ENCODE measurements at places on chromosomes 1 and 21. TPM values are rescaled to one million over a fixed set of nuclear protein-coding genes. Genes with fewer than 3 reads are reported as not detected.

Gene CDK18
- total RNA-seq: 5.9 TPM

GRCh38 chr1:169892176-169892926 is 1.3 kb downstream of the SCYL3 start:
- DNase-seq: no peak

Gene RAP1GAP
- 0.46 TPM for total RNA-seq

Gene GPR37L1
- total RNA-seq: not detected

Gene SH2D2A
- total RNA-seq: 186 TPM

GRCh38 chr1:231856894-231857293 is 230.3 kb downstream of the DISC1 start:
- no peak for DNase-seq

DNA sequence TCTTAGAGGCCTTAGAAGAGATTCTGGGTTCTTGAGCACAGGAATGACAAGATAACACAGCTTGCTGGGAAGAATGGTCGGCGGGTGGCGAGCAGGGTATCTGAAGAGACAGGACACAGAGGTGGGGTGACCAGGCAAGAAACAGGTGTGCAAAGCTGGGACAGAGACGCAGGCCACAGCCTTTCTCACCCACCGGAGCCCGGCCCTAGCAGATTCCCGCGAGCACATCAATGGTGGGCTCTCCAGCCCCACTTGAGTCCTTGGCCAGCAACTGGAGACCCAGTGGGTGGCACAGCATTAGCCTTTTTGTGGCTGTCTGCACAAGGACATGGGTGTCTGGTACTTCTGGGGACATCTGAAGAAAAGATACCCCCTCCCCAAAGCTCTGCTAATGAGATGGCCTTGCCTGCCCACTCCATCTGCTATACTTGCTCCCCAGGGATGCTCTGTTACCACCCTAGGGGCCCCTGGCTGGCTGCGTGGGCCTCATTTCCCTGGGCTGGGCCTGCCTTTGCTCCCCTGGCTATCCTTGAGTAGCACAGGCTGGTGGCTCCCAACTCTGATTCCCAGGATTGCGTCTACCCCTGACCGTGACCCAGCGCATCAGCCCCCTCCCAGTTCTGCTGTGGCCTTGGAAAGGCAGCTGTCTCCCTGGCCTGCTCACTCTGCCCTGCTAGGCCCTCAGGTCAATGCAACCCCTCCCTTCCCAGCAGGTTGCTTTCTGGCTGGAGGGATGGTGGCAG is 127.2 kb upstream of the ADAR start:
- DNase-seq: no peak

DNA sequence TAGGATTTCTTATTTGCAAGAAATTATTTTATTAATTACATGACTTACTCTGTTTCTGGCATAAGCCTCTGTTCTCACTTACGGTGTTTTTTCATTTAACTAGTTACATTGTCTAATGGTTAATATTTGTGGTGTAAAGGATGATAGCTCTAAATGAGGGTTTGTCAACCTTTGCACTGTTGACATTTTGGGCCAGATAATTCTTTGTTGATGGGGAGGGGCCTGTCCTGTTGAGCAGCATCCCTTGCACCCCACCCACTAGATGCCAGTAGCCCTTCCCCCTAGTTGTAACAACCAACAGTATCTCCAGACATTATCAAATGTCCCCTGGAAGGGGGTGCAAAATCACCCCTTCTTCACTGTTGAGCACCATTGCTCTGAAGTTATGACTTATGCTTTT is 83.6 kb upstream of the SLC44A3 start:
- no peak for DNase-seq

Gene PEAR1
- total RNA-seq: 0.53 TPM

DNA sequence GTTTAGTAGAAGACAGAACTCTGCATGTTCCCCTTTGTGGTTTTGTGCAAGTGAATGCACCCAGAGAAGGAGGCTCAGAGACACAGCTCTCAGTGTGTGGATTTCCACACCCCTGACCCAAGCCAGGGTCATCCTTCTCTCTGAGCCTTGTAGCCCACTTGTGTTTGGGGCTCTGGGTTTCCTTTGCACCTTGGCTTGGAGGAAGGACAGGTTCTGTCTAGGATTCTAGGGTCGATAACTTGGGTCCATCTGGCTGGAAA is 27.2 kb downstream of the MYOG start:
- no peak for DNase-seq

GRCh38 chr1:43545695-43546387 is 15.2 kb downstream of the PTPRF start:
- no peak for DNase-seq

Gene CD1E
- not detected for total RNA-seq

Gene RNF220
- total RNA-seq: 77.1 TPM

DNA sequence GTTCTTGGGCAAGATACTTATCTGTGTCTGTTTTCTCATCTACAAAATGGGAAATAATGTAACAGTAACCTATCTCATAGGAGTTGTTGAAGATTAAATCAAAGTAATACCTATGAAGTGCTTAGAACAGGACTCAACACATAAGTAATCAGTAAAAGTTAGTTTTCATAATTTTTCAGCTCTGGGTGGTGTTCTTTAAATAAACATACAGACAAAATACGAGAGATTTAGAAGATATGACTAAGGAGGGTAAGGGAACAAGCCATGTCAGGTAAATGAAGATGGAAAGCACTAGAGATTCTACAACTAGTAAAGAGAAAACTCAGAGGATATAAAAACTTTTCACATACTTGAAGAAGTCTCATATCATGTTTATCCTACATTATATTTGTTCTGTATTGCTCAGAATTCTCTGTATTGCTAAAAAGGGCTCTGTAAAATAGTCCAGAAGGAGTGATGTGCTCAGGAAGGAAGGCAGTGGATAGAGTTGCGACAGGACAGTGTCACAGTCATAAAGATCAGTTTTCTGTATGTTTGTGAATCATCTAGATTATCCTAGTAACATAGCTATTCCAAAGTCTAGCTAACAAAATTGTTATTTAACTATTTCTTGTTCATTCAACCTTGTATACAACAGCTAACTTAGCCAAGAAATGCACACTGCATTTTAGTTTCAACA is 16.0 kb downstream of the LIN9 start:
- DNase-seq: no peak

GRCh38 chr1:63818567-63819325 is 44.9 kb downstream of the ROR1 start:
- no peak for DNase-seq

DNA sequence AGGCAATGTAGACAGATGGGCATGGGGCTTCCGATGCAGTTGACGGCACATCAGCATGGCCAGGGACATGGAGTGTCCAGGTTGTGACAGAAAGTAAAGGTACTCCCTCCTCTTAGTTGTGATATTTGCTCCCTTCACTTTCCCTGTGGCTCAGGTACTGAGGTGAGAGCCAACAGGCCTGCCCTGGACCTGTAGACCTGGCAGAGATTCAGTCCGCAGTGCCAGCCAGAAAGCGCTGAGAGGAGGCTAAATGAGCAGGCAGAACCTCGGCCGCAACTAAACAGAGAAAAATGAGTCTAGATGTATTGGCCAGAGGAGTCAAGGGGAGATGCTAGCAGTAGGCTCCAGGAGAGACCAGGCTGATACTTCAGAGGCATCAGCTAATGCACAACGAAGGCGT is 22.6 kb upstream of the KCNK2 start:
- no peak for DNase-seq

- no peak for DNase-seq
Observed at GRCh38 chr1:71015745-71016144, 31.9 kb downstream of the PTGER3 start.

DNA sequence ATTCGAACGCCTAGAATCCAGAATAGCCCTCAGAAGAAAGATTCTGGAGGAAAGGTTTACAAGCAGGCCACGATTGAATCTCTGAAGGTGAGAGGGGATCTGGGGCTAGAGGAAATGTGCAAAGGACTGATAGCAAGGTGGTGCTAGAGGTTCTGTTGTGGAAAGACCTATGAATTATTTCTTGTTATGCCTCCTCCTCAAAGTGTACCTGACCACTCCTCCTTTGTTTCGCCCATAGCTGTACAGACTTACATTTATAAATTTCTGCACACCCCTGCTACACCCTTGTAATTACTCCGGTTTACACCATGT is 986 bp downstream of the TCEANC2 start:
- no peak for DNase-seq

DNA sequence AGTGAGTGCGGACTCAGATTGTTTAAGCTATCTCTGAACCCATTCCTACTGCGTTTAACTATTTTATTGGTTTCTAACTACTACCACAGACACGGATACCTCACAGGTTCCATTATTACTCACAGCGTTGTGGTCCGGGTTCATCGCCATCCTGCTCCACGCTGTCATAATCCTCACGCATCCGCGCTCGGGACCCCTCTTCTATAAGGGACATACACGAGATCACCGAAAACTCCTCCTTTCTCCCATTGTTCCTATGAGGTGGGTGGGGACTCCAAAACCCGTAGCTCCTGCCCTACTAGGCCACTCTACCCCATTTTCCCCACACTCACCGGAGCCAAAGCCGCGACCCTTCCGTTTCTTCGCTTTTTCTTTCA is 610 bp downstream of the RBM8A start:
- DNase-seq: peak; percentile 47

DNA sequence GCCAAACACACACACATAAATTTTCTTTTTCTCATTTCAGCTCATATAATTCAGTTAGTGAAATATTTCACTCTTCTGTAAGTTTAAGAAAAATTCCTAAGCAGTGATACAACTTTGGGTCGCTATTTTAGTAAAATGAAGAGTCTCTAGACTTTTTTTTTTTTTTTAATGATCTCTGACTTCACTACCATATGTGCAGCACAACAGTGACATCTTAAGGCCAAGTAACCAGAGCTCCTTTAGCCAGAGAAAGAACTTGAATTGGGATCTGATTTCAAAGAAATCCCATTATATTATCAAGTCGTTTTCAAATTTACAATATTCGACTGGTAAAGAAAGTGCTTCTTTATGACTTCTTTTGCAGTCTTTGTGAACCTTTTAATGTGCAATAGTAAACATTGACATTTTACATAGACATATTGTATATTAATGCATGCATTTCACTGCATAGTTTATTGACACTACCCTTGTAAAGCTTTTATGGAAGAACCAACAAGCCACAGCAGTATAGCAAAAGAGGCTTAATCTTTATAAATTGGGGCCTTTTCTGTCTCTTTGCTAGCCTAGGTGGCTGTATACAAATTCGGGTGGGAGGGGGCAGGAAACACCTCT is 62.2 kb downstream of the LRRC40 start:
- no peak for DNase-seq

Gene OLFML2B
- total RNA-seq: 0.18 TPM

GRCh38 chr1:179023946-179024650 is 1.6 kb upstream of the FAM20B start:
- DNase-seq: no peak

DNA sequence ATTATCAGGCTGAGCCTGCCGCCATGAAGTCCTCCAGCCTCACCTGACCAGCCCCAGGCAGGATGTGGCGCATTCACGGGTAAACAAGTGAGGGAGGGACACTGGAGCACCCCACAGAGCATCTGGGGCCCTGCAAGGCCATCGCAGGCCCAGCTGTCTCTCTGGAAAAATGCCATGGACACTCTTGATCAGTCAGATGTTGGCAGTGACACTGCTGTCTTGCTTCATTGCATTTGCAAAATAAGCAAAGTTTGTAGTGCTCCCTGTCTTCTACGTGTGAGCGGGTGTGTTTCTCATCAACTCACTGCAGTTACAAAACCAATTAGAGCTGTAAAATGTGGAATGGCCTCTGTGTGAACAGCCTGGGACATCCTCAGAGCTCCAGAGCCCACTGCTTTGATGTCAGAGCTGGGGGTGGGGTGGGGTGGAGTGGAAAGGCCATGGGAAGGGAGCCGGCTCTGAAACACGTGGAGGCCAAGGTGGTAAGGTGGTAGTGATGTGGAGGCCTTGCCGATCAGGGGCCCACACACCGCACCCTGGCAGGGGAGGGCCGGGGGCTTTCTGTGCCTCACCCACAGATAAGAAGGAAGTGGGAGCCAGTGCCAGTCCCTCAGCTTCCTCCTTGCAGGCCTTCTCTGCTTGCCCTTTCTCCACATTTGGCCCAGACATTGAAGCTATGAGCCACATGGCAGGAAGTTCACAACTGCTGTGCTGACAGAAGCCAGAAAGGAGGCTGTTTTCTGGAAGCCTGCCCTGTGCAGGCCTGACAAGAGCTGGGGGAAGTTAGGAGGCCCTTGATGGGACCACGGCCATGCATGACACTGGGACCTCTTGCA is 254.9 kb downstream of the RHOU start:
- DNase-seq: no peak

Measured in activated naive CD4-positive, alpha-beta T cell treated with anti-CD3 and anti-CD28 coated beads, Interleukin-2, amount 50 U/mL, for 72 hours (primary cell).